ENCODE measurements at places on chromosomes 12 and 14.
A peak's percentile ranks its signal among the peaks of the same experiment; 100 is the strongest.

GRCh38 chr12:88658009-88658408, 77.7 kb upstream of the KITLG start:
- DNase-seq = no peak

DNA sequence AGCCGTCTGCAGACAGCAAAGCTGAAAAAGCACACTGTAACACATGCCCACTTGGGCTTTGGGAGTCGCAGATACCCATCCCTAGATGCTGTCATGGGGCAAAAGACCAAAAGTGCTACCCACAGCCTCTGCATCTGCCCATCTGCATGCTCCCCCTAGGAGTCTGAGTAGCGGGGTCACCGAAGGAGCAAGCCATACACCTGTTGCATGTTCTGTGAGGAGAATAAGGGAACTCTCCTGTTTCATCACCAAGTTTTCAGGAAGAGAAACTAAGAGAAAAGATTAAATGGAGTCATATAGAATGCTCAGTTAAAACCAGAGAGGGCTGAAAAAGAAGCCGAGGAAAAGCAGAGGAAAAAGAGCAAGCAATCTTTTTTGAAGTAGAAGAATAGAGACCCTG, 13.7 kb upstream of the ST8SIA1 start:
- DNase-seq = no peak

DNA sequence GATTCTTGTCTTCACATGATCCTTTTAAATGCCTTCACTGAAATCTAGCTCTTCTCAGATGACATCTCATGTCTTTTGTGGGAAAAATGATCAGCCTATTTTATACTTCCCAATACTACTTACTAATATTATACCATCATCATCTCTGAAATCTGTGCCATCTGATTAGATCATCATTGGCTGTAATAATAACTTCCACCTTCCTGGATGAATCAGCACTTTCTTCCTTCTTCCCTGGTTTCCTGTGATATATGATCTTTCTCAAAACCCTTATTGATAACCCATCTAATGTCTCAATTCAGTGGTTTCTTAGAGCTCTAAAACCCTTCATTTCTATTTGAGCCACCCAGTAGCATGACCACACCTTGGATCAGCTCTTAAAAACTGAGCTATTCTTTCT, 30.9 kb downstream of the GPR137C start:
- no peak for DNase-seq

- no peak for DNase-seq
These were observed 136.4 kb upstream of the USP15 start for GRCh38 chr12:62123721-62124203.

- DNase-seq = no peak
These were observed 107.7 kb upstream of the LRFN5 start for GRCh38 chr14:41498959-41499358.

DNA sequence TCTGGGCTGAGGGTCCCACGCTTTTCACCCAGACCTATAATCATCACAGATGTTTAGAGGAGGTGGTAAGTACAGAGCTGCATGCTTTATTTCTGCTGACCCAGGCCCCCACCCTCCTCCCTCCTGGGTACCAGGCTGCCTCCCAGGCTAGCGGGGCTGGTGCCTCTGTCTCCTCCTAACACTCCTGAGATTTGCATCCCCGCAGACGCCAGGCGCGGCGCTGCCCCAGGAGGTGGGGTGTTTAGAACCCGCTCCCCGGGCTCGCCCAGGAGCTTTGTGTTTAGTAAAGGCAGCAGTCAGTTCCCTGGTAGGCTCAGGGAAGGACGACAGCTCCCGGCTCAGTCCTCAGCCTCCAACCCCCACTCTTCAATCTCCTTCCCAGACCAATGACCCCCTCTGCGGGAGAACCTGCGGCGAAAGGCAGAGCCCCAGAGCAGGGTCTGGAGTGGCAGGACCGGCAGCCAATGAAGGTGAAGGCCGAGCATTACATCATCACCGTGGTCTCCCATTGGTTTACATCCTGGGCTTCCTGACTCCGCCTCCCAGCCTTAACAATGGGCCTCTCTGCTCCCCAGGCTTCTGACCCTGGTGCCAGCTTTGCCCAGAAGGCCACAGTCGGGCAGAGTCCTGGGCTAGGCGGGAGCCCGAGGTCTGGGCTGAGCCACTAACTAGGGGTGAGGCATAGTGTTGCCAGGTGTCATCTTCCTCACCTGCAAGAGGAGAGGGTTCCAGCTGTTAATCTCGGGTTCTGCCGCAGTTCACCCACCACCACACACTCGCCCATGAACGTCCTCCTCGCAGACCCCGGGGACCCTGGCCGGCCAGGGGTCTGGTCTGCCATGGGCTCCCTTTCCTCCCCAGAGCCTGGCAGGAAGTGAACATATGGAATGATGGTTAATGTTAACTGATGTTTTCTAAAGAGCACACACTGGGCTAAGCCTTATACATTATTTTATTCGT, 57.5 kb downstream of the CALM1 start:
- peak; percentile 1 for DNase-seq

DNA sequence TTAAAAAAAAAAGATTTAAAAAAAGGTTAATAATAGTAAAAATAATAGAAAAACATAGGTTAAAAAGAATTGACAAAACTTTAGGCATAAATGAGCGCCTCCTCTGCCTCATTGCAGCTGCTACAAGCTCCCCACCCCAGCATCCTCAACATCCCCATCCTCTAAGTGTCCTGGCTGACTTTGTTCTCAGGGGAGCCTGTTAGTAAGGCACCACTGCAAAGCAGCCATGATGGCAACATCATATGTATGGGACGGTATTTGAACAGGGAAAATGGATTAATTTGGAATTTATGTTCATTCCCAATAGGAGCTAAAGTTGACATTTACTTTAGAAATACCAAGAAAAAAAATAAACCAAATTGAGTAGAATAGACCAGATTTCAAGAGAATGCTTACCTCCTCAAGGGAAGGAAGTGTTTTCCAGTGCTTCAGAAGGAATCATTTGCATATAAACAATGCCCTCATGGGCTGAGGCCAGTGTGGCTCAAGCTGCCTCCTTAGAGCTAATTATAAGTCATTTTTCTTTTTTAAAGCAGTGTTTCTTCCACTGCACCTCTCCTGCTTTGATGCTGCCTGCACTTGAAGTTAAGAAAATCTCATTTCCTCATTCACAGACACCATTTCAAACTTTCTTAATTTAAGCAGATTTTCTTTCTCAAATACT, 59.6 kb downstream of the DACT1 start:
- no peak for DNase-seq

DNA sequence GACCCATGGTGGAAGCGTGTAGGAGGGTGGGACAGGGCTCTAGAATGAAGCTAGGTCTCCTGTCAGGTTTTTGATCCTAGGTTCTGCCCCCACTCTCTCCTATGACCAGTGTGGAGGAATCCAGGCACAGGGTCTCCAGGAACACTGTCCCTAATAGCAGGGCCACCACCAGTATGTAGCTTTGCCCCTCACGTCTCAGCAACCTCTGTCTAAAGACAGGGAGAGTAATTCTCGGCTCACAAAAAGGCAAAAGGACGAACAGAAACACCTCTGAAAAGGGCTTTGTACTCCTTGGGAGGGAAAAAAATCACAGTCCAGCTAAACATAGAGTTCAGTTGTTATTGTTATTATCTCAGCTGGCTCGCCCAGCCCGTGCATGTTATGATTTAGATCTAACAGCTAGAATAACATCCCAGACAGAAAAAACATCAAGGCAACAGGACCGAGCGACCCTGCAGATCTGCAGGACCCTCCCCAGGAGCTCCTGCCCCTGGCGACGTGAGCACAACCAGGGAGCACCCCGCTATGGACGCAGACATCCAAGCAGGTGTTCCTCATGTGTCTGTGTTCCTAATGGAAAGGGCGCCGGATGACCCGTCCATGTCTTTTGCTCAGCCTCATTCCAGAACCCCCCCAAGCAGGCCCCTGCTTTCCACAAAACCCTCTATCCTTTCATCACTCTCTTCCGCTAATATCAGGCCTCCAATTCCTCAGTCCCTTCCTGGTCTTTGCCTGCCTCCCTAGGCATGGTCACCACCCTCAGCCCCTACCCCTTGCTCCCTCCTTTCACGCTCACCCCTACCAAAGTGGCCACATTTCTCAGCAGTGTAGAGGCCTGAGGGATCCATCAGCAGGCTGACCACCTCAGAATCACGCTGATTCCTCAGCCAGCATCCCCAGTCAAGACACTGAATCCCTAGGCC, 14.2 kb upstream of the SLC6A12 start:
- no peak for DNase-seq

- DNase-seq = no peak
These were observed 7.9 kb downstream of the FAIM2 start for GRCh38 chr12:49895773-49896172.

- DNase-seq = no peak
These were observed 23.3 kb downstream of the GLT1D1 start for GRCh38 chr12:128876559-128876958.

DNA sequence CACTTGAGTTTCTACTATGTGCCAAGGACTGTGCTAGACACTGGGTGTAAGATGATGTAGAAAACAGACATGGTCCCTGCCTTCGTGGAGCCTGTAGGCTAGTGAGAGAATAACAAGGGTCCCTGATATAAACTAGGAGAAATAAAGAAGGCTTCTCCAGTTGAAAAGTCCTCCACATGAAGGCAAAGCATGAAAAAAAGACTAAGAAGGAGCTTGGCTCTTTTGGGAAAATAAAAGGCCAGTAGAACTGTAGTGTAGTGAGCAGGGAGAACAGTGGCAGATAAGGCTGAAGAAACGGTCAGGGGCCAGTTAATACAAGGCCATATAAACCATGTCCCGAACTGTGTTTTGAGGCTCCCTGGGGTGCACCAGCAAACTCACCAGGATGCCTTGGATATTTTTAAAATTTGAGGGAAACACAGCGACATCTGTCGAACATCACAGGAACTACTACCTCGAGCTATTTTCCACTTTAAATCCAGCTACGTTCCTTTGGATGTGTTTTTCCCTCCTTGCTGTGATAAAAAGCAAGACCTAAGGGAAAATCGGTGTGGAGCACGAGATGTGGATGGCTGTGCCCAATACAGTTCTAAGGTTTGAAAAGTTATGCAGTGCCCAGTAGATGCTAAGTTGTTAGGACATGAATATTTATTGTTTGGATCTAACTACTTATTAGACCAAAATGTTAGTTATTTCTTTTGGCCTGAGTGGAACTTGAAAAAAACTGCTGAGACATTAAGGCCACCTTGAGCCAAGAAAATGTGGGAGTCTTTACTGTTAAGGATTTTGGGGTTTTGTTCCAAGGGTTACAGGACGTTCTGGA, 8.5 kb upstream of the CFL2 start:
- no peak for DNase-seq

DNA sequence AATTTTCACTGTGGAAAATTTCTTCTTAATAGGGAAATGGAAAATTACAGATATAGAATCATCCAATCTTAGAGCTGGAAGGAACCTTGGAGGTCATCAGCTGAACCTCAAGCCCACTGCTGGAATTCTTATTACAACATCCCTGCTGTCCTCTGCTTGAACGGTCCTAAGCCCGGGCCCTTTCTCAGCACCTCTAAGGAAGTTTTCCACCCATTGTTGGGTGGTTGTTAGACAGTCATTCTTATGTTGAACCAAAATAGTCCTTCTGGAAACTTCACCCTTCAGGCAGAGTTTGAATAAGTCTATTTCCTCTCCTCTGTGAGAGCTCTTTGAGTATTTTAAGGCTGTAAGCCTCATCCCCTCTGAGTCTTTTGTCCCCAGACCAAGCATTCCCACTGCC, 70.7 kb downstream of the ZFP36L1 start:
- DNase-seq = no peak

DNA sequence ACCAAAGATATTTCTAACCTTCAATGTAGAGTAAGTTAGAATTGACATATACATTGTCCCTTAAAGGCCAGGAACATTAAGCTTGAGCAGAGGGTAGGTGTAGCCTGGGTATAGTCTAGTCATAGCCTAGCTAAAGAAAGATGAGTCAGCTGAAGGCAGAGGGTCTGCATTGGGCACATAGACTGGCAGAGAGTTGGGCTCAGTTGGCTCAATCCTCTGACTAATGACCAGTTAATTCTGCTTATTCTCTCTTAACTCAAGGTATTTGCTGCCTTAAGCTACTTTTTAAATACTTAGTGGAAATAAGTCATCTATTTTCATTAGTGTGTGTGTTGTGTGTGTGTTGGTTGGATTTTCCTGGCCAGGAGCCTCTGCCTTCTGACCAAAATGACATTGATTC, 467.1 kb downstream of the RAD51B start:
- DNase-seq = no peak

DNA sequence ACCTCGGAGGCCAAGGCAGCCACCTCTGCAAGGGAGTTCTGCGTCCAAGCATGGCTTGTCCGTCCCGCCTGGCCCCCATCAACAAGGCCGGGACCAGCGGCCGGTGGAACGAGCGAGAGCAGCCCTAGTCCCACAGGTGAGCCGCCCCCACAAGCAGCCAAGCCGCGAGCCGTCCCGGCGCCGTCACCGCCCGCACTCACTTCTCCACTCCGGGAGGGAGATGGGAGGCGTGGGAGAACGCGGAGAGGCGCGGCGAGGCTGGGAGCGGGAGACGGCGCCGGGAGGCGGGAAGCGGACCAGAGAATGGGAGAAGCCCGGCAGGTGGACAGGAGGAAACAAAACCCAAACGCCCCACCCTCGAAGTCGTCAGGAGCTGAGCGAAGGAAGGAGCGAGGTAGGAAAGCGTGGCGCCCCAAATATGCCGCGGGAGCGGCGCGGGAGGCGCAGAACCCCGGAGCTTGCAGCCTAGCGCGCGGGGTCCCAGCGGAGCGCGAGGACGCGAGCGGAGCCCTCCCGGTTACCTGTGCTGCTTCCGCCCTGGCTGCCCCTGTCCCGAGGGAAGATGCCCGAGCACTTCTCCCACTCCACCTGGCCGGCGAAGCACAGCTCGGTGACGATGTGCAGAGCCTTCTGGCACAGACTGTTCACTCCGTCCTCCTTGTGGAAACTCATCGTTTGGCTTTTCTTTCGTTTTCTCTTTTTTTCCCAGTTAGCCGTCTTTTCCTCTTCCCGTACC, 600 bp downstream of the SYT10 start:
- DNase-seq = no peak

DNA sequence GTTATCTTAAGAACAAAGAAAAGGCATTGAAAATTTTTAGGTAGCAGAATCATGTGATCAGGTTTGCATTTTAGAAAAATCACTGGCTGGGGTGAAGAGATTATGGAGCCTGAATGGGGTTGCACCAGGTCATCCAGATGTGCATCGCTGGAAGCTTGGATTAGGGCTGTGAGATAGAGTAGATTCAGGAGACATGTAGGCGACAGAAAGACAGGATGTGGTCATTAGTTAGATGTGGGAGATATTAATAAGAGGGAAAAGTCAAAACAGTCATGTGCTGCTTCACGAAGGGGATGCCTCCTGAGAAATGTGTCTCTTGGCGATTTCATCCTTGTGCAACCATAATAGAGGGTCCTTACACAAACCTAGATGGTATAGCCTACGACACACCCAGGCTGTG, 25.1 kb downstream of the TEAD4 start:
- DNase-seq = no peak

GRCh38 chr12:75641031-75641780, 129.8 kb upstream of the KRR1 start:
- no peak for DNase-seq
